Amniotic stem cell (primary cell): ENCODE measurements at places on chromosomes 13 and 19.
A peak's percentile ranks its signal among the peaks of the same experiment; 100 is the strongest.

GRCh38 chr13:60355056-60355455, 42.0 kb upstream of the TDRD3 start:
- DNase-seq: no peak

GRCh38 chr19:51394050-51394836, 3.9 kb upstream of the C19orf84 start:
- peak; percentile 96 for DNase-seq

- DNase-seq: no peak
These were observed 458 bp downstream of the ARHGEF1 start for GRCh38 chr19:41883463-41883820.

GRCh38 chr19:45528149-45528743, 21.0 kb downstream of the VASP start:
- no peak for DNase-seq

- no peak for DNase-seq
These were observed 45.0 kb upstream of the UBE2L5 start for GRCh38 chr13:30377312-30377685.

- no peak for DNase-seq
These were observed 498.4 kb upstream of the ARGLU1 start for GRCh38 chr13:107066355-107066754.

GRCh38 chr13:93847162-93847561, 620.6 kb downstream of the GPC6 start:
- peak; percentile 17 for DNase-seq

- no peak for DNase-seq
These were observed 12.3 kb upstream of the GGACT start for GRCh38 chr13:100600915-100601314.

DNA sequence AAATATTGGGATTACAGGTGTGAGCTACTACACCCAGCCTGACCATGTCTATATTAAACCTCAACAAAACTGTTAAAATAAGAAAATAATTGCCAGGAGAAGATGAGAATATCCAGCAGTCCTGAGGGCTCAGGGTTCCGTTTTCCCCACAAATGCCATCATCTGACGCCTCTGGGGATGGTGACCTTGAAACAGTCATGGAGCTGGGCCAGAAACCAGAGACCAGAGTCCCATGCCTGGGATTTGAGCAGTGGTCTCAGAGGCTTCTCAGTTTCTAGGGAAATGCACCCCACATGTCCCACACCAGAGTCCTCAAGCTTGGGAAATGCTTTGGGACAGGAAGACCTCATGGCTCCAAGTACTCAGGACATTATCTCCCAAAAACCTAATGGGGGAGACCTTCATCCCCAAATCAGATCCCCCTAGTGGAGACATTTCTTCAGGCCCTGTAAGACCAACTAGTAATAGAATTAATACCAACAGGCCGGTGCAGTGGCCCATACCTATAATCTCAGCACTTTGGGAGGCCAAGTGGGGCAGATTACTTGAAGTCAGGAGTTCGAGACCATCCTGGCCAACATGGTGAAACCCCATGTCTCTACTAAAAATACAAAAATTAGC, 2.9 kb upstream of the MAP1S start:
- no peak for DNase-seq

GRCh38 chr13:24145674-24146073, 14.8 kb upstream of the SPATA13 start:
- no peak for DNase-seq

DNA sequence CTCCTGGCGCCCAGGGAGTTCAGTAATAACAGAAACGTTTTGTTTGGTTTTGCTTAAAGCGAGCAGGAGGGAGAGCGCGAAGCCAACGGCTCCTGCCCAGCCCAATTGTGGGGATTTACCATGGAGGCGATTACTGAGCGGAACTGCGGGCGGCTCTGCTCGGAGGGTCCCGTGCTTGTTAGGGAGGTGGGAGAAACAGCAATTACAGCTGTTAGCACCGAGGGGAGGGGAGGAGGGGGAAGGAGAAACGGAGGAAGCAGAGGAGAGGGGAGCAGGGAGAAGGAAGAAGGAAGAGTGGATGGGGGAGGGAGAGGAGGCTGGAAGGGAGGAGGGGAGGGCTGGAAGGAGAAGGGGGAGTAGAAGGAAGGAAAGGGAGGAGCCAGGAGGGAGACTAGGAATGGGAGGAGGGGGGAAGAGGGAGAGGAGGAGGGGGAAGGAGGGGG, 7.7 kb upstream of the ONECUT3 start:
- DNase-seq: no peak

DNA sequence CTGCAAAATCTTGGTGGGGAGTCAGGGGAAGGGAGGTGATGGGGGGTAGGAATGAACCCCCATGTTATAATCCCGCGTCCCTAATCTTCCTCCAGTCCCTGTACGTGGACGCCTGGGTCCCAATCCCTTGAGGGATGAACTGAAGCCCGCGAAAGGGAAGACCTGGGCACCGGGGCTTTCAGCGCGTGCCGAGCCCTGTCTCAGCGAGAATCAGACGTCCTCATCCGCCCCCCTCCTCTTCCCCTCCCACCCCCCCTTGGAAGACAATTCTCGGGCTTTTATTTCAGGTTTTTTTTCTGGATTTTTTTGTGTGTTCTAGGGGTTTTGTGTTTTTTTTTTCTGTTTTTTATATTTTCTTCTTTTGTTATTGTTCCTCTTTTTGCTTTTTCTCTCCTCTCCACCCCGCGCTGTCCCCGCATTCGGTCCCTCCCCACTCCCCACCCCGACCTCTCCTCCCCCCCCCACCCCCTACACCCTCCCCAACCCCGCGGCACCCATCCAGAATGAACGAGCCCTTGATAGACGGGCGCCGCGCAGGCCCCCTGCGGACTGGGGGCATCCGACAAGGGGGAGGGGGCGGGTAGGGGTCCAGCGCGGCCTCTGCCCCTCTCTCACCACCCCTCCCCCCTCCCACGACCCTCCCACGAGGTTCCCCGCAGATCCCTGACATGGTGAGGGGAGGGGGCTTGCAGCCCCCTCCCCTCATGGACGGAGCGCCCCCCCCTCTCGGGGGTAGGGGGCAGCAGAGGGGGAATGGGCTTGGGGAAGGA, 10.3 kb downstream of the C19orf81 start:
- no peak for DNase-seq

DNA sequence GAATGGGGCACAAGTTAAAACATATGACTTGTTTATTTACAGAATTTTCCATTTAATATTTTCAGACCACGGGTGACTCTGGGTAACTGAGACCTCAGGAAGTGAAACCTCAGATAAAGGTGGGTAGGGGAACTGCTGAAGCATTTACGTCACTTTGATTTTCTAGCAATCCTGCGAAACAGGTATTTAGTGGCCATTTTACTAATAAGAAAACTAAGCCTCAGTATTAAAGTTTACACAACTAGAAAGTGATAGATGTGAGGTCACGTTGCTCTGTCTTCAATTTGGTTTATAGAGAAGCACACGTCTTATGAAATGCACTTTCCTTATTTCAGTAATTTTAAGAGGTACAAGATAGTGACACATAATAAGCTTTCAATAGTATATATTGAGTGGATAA, 402.8 kb downstream of the FGF9 start:
- no peak for DNase-seq

GRCh38 chr13:100541897-100542825, 46.4 kb downstream of the GGACT start:
- no peak for DNase-seq

GRCh38 chr13:44739539-44739938, 163.4 kb upstream of the TSC22D1 start:
- no peak for DNase-seq

GRCh38 chr19:55099557-55100506, 17.6 kb downstream of the PPP1R12C start:
- DNase-seq: no peak

- no peak for DNase-seq
These were observed 48.2 kb downstream of the PTPRS start for GRCh38 chr19:5292453-5292821.

- no peak for DNase-seq
These were observed 4.7 kb downstream of the NKPD1 start for GRCh38 chr19:45156011-45156630.

- no peak for DNase-seq
These were observed 2195.9 kb downstream of the PCDH9 start for GRCh38 chr13:65034266-65034665.

DNA sequence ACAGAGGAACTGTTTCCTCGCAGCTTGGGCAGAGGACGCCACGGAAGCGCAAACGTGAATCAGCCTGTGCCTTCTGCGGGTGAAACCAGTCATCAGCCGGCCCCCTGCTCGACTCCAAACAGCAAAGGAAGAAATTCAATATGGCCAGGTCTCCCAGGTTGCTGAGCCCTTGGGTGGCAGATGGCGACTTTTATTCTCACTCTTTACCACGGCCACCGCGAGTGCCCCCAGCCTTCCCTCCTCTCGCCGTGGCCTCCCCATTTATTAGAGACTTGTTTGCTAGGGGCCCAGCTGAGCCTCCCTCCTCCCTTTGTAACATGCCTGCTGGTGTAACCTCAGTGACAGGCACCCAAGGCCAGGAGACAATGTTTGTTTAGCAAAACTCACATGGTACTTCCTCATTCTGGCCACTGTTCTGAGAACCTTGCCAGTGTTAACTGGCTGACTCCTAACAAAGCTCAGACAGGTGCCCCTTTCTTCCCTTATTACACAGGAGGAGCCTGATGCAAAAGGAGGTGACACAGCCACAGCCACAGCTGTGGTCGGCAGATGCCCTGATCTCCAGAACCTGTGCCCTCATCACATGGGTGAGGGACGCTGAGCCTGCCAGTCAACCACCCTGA, 5.8 kb downstream of the RAB20 start:
- no peak for DNase-seq

DNA sequence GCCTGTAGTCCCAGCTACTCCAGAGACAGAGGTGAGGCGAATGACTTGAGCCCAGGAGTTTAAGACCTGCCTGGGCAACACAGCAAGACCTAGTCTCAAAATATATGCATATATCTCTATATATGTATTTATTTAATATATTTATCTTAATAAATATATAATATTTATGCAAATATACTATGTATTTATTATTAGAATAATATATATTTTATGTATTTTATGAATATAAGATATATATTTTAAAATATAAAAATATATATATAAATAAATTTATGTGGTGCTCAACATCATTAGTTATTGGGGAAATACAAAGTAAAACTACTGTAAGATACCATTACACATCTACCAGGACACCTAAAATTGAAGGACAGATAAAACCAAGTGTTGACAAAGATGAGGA, 58.1 kb upstream of the IPO5 start:
- DNase-seq: no peak

GRCh38 chr13:99601535-99601934, 100.3 kb downstream of the TM9SF2 start:
- DNase-seq: no peak

- DNase-seq: no peak
These were observed 66.5 kb downstream of the PAN3 start for GRCh38 chr13:28204690-28205443.

DNA sequence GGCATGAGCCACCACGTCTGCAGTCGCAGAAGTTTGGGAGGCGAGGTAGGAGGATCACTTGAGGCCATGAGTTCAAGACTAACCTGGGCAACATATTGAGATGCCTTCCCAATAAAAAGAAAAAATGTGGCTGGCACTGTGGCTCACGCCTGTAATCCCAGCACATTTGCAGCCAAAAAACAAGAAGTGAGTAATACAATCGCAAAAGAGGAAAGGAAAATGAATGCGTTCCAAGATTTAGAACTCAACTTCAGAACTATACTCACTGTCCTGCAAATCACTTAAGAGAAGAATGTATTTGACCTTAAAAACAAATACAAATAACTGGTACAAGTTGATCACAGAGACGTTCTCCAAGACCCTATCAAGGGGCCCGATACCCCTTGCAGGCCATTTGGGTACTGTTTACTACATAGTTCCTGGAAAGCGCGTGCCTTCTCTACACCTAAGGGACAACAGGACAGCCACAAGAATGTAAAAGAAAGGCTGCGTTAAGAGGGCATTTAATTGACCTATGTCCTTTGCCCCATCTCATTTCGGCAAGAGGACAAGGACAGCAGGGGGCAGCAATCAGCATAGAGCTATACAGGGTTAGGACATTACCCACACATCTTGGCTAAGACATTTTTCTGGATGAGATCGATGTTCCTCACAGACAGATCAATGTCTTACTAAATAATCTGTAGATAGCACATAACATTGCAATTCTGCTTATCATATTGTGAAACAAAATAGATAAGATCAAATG, 41.3 kb downstream of the FLT3 start:
- no peak for DNase-seq

- no peak for DNase-seq
These were observed 21.4 kb downstream of the WDFY2 start for GRCh38 chr13:51605698-51606097.

DNA sequence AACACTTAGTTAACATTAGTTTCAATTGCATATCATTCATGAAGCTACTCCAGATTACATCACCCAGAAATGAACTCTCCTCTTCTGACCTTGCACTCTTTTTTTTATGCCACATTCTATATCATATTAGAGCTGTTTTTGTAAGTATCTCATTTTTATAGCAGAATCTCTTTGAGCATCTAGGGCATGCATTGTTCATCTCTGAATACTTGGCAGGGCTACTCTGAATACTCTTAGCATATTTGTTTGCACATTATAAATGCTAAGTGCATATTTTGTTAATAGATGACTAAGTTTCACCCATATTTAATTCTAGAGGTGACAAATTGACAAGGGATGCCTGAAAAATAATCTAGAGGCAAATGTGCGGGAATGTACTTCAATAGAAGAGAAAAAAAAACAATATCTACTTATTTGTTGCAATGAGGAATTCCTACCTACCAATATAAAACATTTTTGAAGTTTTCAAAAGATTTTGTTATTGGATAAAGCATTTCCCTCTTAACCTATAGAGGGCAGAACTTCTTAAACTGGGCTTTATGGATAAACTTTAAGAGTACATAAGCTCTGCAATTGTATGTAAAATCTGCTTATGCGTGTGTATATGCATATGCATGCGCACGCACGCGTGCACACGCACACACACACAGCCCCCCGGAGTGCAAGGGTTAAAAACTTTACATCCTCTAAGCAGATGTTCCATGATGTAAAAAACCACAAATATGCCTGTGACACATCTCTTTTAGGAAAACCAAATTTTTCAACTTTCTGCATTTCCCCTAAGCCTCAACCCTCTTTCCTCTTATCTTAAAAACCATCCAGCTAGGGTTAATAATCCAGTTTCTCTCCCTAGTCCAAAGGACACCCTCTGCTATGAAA, 73.0 kb upstream of the OXGR1 start:
- DNase-seq: no peak

GRCh38 chr19:11382898-11383705, 1.0 kb downstream of the EPOR start:
- no peak for DNase-seq

DNA sequence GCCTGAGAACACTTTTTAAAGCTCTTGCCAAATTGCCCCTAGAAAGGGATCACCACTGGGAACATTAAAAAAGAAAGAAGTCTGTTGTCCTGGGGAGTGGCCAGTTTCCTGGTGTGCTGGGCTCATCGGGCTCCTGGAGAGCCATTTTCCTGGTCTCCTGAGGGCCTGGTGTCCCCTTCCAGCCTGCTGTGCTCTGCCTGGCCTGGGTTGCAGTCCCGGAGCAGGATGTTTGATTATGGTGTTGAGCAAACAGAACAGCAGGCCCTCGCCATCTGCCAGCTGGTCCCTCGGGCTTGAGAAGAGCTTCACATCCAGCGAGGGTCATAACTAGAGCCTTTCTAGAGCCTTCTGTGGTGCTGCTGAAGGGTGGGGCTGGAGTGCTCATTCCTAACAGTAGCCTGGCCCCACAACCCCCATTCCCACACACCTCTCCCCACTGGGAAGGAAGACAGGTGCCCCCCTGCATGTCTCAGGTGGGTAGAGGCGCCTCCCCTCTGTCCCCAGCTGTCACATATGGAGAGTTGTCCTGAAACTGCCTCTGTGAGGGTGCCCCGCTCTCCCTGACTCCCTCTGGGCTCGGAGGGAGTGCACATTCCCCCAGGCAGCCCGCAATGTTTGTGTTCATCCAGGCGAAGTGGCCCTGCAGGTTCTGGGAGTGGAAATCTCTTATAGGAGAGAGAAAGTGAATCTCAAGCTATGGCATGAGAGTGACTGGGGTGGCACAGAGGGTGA, 151.1 kb downstream of the SIPA1L3 start:
- no peak for DNase-seq
